A549 treated with RU486 at 1 μM for 4 hours (cell line): ENCODE measurements at places on chromosomes 6 and 20. TPM values are rescaled to one million over a fixed set of nuclear protein-coding genes. Genes with fewer than 3 reads are reported as not detected.

The AVP gene
- total RNA-seq: not detected in 5 replicates

The MAP3K4 gene
- 11.9 to 17.1 TPM (median 14.3 TPM) in 5 replicates for total RNA-seq

The MRAP2 gene
- 1.1 to 1.7 TPM (median 1.3 TPM) in 5 replicates for total RNA-seq

The SLC17A3 gene
- 0.53 to 1.4 TPM (median 0.93 TPM) in 5 replicates for total RNA-seq

The WFDC2 gene
- not detected in 5 replicates for total RNA-seq
